ENCODE measurements at places on chromosomes 7 and 10.

- no peak for DNase-seq
These were observed 3.4 kb downstream of the SLC35G1 start for GRCh38 chr10:93897070-93897780.

DNA sequence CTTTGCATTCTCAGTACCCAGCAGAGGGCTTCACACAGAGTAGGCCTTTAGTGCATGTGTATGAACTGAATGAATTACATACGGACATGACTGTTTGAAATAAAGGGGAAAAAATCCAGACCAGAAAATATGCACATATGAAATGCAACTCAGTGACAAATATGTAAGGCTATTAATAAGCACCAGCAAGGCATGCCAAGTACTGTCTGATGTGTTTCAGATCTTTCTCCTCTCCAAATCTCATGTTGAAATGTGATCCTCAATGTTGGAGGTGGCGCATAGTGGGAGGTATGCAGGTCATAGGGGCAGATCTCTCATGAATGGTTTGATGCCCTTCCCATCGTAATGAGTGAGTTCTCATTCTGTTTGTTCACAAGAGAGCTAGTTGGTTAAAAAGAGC is 87.3 kb upstream of the TOMM7 start:
- no peak for DNase-seq

DNA sequence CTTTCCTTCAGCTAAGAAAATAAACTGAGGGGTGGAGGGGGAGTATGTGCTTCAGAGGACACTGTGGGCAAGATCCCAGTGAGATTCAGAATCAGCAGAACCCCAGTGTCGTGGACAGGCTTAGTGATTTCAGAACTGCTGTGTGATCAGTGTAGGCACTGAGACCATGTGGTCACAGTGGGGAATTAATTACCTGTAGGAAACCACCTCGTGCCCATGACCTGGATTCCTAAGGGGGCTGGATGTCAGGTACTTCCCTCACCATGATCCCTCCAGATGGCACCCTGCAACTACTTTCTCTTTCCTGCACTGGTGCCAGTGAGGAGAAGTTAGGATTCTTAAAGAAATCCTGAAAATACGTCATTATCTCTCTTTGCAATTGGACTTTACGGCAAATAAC is 64.4 kb downstream of the HBP1 start:
- DNase-seq: no peak

DNA sequence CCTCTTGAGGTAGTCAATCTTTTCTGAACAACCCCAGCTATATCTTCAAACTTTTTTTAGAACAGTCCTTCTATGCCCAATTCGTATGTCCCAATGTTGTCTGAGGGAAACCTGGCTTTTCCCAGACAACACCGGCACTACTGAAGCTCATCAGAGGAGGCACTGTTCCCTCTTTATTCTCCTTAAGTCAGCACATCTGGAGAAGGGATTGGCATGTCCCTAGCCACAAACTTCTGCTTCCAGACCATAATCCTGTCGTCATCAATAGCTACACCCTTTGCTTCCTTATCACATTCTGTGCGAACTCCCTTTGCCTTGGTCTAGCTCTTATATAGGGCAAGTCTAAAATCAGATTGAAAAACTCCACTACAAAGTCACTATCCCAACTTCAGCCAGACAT is 22.9 kb downstream of the PON3 start:
- no peak for DNase-seq

GRCh38 chr7:12102126-12102525 is 109.0 kb upstream of the TMEM106B start:
- no peak for DNase-seq

DNA sequence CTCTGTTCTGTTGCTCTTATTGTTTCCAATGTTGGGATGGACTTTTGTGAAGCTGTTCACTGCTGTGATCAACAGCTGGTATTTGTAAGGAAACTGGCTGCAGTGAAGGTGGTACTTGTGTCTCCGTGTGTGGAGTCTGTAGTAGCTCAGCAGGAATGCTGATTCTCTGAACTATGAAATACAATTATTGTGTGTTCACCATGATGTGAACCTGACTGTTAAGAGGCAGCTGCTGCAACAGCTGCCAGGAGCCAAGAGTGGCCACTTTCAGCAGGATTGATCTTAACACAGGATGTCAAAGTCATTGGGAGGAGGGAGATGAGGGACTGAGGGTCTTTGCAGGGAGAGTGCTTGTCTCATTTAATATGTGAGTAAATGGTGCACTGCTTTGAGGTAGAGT is 13.9 kb downstream of the VSTM2A start:
- DNase-seq: no peak

GRCh38 chr10:48811461-48811860 is 126.8 kb downstream of the WDFY4 start:
- DNase-seq: no peak

Data from activated CD4-positive, alpha-beta T cell treated with anti-CD3 and anti-CD28 coated beads for 1 hour (primary cell).